A375 (cell line): ENCODE measurements at places on chromosomes 2 and 18. TPM values are rescaled to one million over a fixed set of nuclear protein-coding genes. Genes with fewer than 3 reads are reported as not detected.

Gene LPIN1
- total RNA-seq, result 16.6 and 23.1 TPM in 2 replicates

Gene ABHD1
- total RNA-seq, result 0.30 and 0.53 TPM in 2 replicates

Gene ABCG5
- not detected in 2 replicates for total RNA-seq

Gene SOWAHC
- total RNA-seq, result 7.9 and 12.4 TPM in 2 replicates

Gene PXDN
- 26.3 and 28.0 TPM in 2 replicates for total RNA-seq

Gene LYPD6
- 0.53 and 0.98 TPM in 2 replicates for total RNA-seq

Gene CD8B
- total RNA-seq, result not detected in 2 replicates

Gene FMNL2
- total RNA-seq, result 33.7 and 38.6 TPM in 2 replicates

Gene ALPG
- total RNA-seq, result not detected in 2 replicates

Gene CTDP1
- 13.9 and 17.0 TPM in 2 replicates for total RNA-seq

Gene LOXHD1
- total RNA-seq, result not detected in 2 replicates

Gene ANKRD62
- total RNA-seq, result not detected in 2 replicates

Gene EPB41L5
- total RNA-seq, result 2.4 and 2.5 TPM in 2 replicates

Gene SLC8A1
- total RNA-seq, result 6.9 and 7.9 TPM in 2 replicates

Gene L3MBTL4
- total RNA-seq, result 0.27 and 0.72 TPM in 2 replicates
